Lung (tissue), 17 donors: ENCODE measurements at places on chromosomes 16 and 17. TPM values are rescaled to one million over a fixed set of nuclear protein-coding genes. Genes with fewer than 3 reads are reported as not detected.

DNA sequence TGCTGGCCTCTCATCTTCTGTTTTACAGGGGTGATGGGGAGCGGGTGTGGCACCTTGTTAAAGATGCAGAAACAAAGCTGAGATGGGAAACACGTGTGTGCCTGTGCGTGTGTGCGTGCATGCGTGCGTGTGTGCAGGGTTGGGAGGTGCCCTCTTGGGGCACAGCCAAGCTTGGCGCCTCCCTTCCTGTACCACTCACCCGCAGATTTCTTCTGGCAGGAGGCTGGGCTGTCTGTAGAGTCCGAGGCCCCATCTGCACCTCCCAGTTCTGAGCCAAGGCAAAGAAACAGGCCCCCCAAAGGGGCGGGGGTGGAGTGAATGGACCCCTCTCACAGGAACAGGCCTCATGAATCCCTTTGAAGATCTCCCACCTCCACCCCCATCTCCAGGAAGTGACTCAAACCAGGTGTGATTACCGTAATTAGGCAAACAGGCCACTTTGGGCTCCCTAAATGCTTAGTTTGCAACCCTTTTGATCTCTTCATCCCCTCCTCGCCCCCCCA, 20.9 kb downstream of the TNS4 start:
- no peak overlapping the region for H3K4me3 ChIP-seq
- no peaks in the 10 kb centered on the region for H3K4me1 ChIP-seq
- no peaks in the 10 kb centered on the region for H3K36me3 ChIP-seq
- H3K27me3 ChIP-seq: peaks cover 4% of the 10 kb centered on the region

DNA sequence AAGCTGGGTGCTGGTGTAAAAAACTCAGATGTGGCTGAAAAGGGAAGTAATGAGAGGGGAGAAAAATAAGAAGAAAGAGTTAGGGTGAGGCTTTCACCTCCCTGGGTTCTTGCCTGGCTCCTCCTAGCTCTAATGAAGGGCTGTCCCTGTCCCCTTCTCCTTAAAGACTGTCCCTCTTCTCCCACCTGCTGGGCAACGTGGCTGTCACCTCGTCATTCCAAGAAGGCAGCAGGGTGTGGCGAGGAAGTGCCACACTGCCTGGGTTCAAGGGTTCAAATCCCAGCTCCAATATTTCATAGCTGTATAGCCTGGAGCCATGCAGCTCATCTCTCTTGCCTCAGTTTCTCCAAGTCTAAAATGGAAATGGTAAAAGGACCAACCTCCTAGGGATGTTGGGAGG, 122.5 kb upstream of the CACNG5 start:
- no peaks in the 10 kb centered on the region for H3K36me3 ChIP-seq
- no peak for DNase-seq
- no peak overlapping the region for H3K4me3 ChIP-seq
- H3K4me1 ChIP-seq: peaks cover 4% of the 10 kb centered on the region

Gene SBK1
- polyA plus RNA-seq: 1.8 TPM

GRCh38 chr16:50401355-50401754, 32.6 kb upstream of the BRD7 start:
- DNase-seq: no peak
- no peaks in the 10 kb centered on the region for H3K27me3 ChIP-seq
- no peak overlapping the region for H3K4me3 ChIP-seq

DNA sequence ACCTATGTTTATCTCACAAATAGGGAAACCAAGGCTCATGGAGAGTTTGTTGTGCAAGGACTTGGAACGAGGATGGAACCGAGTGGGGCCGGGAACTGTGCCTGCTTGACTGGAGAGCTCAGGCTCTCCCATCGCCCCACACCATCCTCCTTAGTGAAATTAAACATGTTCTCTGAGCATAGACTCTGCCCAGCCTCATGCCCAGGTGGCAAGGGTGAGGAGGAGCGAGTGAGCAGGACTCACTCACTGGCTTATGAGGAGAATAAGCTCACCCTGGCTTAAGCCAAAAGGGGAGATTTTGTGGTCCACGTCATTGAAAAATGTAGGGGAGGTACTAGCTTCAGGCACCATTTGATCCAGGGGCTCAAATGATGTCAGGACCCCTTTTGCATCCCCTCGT, 44.8 kb downstream of the NKD1 start:
- peaks cover 21% of the 10 kb centered on the region for H3K36me3 ChIP-seq
- H3K27me3 ChIP-seq: no peaks in the 10 kb centered on the region
- no peak overlapping the region for H3K4me3 ChIP-seq
- no peak overlapping the region for H3K27ac ChIP-seq
- no peak for DNase-seq

Gene ZMYND15
- polyA plus RNA-seq: 6.6 TPM

Gene HMOX2
- 57.0 TPM for polyA plus RNA-seq

- no peak for DNase-seq
- no peak overlapping the region for H3K4me3 ChIP-seq
- H3K36me3 ChIP-seq: no peaks in the 10 kb centered on the region
- no peaks in the 10 kb centered on the region for H3K27me3 ChIP-seq
- H3K4me1 ChIP-seq: no peaks in the 10 kb centered on the region
Measured at GRCh38 chr17:44529864-44530263, 26.7 kb upstream of the GPATCH8 start.
